ENCODE measurements at places on chromosomes 4 and X. TPM values are rescaled to one million over a fixed set of nuclear protein-coding genes. Genes with fewer than 3 reads are reported as not detected.
A peak's percentile ranks its signal among the peaks of the same experiment; 100 is the strongest.

DNA sequence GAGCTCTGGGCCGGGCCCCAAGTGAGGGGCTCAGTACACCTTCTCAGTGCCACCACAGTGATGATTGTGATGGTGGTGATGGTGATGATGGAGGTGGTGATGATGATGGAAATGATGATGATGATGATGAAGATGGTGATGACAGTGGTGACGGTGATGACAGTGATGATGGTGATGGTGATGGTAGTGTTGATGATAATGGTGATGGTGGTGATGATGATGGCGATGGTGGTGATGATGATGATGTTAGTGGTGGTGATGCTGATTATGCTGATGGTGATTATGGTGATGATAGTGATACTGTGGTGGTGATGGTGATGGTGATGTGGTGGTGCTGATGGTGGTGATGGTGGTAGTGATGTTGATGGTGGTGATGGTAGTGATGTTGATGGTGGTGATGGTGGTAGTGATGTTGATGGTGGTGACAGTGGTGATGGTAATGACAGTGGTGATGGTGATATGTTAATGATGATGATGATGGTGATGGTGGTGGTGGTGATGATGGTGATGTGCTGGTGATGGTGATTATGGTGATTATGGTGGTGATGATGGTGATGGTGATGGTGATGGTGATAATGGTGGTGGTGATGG is 29.9 kb downstream of the HMX1 start:
- no peak for DNase-seq

DNA sequence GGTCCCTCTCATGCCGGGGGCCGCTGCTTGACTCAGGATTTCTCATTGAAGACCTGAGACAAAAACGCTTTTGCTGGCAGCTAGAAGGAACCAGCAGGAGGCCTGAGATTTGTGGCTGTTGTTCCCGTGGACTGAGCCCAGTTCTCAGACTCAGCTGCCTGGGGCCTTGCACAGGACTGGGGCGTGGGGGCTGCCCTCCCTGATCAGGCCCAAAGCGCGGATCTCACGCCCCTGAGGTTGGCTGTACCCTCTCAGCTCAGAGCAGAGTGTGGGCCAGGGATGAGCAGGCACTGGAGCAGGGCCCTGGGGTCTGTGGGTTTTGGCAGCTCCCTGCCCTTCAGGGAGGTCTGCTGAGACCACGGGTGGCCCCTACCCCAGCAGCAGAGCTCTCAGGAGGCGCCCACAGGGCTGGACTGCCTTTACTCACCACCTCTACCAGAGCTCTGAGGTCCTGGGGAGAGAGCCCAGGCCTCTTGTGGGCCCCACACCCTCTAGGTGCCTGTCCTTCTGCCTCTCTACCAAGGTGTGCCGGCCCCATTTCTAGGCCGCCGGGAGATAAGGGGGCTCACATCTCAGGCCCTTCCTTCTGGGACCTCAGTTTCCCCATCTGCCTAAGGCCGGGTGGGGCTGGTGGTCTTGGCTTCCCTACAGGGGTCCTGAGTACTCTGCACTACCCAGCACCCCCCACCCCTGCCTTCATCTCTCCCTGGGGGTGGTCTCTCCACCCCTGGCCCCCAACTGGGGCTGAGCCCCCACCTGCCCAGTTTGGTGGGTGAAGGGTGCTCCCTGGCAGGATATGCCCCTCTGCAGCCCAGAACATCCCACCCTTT is 5.6 kb downstream of the MSANTD1 start:
- DNase-seq, result no peak

- no peak for DNase-seq
Measured at GRCh38 chr4:99408346-99408745, 26.8 kb downstream of the ADH7 start.

DNA sequence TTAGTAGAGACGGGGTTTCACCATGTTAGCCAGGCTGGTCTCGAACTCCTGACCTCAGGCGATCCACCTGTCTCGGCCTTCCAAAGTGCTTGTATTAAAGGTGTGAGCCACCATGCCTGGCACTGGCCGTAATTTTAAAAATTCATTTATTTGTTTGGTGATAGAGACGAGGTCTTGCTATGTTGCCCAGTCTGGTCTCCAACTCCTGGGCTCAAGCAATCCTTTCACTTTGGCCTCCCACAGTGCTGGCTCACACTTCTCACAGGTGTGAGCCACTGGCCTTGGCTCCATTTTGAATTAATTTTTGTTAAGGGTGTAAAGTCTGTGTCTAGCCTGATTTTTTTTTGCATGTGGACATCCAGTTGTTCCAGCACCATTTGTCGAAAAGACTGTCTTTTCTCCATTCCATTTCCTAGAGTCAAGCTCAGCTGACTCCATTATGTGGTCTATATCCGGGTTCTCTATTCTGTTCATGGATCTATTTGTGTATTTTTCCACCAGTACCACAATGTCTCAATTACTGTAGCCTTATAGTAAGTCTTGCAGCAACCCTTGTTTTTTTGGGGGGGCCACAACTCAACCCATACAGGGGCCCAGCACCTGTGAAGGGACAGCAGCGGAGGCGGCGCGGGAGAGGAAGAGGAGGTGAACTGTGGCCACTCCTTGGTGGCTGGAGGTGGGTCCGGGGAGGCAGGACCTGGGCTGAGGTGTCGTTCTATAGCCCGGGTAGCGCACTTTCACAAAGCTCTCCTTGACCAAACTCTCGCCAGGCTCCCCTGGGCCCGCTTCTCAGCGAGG is 1.5 kb upstream of the NSD2 start:
- no peak for DNase-seq

Gene MID1
- 2.1 TPM for polyA plus RNA-seq

Gene C1GALT1C1
- polyA plus RNA-seq, result 12.2 TPM

Gene FAM9C
- not detected for polyA plus RNA-seq

- DNase-seq, result no peak
Measured at GRCh38 chr4:1473718-1474117, 67.5 kb upstream of the NKX1-1 start.

DNA sequence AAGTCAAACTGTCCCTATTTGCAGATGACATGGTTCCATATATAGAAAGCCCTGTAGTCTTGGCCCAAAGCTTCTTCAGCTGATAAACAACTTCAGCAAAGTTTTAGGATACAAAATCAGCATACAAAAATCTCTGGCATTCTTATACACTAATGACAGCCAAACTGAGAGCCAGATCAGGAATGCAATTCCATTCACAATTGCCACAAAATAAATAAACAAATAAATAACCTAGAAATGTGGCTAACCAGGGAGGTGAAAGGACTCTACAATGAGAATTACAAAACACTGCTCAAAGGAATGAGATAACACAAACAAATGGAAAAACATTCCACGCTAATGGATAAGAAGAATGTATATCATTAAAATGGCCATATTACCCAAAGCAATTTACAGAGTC is 52.9 kb upstream of the CXCL8 start:
- no peak for DNase-seq

Gene SLC38A5
- 317 TPM for polyA plus RNA-seq

- DNase-seq, result peak; percentile 93
Measured at GRCh38 chr4:94548571-94548970, 96.8 kb downstream of the PDLIM5 start.

Gene KDR
- polyA plus RNA-seq, result not detected

All from foreskin keratinocyte (primary cell).